ENCODE measurements at places on chromosomes 2 and 18.

- no peak for DNase-seq
These were observed 360.0 kb upstream of the KCNJ3 start for GRCh38 chr2:154338352-154338967.

GRCh38 chr2:156430236-156430979 lies 5.8 kb upstream of the GPD2 start:
- DNase-seq = no peak

GRCh38 chr18:80171054-80171872 lies 62.2 kb downstream of the ADNP2 start:
- peak; percentile 46 for DNase-seq

- peak; percentile 48 for DNase-seq
These were observed 1.8 kb downstream of the SP3 start for GRCh38 chr2:173963323-173963816.

DNA sequence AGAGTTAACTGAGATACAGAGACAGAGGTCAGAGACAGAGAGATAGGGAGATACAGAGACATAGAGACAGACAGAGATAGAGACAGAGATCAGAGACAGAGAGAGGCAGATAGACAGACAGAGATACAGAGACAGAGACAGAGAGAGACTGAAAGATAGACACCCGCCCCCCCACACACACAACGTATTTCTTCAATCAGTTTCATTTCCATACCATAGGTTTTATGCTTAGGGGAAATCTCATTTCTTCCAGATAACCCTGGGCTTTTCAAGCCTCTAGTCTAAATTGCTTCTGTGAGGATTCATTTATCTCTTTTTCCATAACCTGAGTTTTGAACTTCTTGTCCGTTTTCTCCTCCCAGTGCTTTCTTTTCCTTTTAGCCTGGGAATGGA lies 94.6 kb downstream of the CD8B2 start:
- DNase-seq = no peak

- DNase-seq = peak; percentile 14
These were observed 42.2 kb downstream of the HIBCH start for GRCh38 chr2:190277234-190278112.

DNA sequence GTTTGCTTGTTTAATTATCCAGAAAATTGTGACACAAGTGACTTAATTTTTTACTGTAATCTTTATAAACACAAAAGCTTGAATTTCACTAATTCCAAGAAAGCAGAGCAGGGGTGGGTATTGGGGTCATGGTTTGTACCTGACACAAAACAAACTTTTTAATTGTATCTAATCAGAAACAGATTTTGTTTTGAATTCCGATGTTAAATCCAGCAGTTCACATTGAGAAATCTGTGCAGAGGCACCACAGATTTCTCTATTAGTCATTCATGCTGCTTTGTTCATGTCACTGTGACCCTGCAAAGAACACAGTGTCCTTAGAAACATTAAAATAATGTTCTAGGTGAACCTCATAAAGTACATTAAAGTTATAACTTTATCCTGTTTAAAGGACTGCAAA lies 443.4 kb downstream of the NYAP2 start:
- no peak for DNase-seq

GRCh38 chr2:172922306-172922705 lies 153.3 kb upstream of the MAP3K20 start:
- DNase-seq = no peak

DNA sequence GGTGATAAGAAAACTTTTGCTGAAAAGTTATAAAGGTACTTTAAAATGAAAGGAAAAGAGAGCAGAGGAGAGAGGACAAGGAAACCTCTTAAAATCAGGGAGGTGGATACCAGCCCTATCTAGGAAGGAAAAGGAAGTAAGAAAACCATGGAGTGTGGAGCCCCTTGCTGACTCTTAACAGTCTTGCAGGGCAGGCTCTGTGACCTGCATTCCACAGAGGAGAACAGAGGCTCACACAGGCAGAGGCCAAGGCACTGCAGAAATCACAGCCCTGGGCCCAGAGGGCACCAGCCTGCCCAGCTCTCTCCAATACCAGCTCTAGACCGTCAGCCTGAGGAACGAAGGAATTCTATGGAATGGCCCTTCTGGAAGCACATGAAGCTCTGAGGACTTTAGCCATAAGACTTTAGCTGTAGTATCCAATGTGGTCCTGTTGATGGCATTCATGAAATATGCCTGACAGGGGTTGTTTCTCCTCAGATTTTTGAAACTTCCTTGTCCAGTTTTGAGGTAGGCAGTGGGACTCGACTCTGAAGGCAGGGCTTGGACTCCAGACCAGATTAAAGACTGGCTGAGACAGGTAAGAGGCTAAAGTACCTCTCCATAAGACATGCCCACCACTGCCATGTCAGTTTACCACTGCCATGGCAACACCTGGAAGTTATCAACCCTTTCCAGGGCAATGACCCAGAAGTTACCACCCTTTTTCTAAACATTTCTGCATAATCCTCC lies 216.3 kb downstream of the ANAPC1 start:
- DNase-seq = peak; percentile 29

DNA sequence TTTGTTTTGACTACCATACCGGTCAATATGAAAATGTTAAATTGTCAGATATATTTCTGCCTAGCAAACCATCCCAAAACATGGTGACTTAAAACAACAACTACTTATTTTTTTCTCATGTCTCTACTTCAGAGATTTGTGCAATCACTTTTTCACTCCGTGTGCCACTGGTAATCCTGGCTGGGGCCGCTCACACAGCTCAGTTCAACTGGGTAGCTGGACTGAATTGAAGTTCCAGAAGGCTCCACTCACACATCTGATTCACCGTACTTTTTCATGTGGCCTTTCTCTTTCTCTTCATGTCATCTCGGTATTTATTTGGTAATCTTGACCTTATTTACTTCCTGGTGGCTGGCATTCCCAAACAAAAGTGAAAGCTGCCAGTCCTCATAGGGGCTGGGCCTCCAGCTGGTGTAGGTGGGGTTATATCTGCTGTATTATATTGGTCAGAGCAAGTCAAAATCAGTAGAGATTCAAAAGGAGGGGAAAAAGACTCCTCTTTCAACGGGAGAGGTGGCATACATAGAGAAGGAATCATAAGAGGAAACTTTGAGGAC lies 513.9 kb upstream of the NXPH2 start:
- no peak for DNase-seq

DNA sequence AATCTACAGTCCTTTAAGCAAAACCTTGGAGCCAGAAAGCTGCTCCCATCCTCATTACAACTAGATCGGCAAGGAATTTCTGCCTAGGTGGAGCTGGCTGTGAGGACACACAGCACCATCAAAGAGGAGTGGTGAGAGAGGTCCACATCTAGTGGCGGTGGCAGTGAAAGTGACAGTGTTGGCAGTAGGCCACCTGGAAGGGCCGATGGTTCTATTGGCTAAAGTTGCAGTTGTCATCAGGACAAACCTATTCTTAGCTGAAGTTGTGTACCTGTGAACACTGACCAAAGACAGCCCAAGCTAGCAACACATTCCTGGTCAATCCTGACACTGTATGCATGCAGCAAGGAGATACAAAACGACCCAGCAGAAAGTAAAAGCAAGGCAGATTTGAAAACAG lies 218.1 kb upstream of the CHAC2 start:
- DNase-seq = no peak

- DNase-seq = no peak
These were observed 118.0 kb downstream of the METTL8 start for GRCh38 chr2:171315781-171316180.

DNA sequence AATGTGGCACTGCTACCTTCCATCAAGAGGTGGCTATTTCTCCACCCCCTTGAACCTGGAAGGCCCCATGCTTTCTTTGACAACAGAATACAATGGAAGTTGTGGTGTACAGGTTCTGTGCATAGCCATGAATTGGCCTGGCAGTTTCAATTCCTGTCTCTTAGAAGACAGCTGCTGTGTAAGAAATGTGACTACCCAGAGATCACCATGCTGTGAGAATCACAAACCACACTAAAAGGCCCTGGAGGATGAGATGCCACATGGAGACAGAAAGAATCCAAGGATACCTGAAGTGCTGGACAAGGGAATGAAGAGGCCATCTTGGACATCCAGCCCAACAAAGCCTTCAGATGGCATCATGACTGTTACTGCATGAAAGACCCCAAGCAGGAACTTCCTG lies 47.7 kb upstream of the EHBP1 start:
- no peak for DNase-seq

DNA sequence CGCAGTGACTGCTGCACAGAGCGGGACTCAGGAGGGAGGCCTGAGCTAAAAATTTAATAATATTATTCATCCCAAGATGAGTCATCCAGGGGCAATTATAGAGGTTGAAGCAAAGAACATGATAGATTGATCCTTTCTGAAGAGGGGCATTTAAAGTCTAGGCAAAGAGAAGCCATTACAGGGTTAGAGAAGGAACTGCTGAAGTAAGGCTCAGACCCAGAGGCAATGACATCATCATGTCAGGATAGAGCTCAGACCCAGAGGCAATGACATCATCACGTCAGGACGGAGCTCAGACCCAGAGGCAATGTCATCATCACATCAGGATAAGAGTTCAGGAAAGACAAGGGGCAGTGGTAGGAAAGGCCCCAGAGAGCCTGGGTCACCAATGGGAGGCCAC lies 184.0 kb downstream of the TMEM18 start:
- DNase-seq = no peak

- no peak for DNase-seq
These were observed 67.2 kb downstream of the CUL3 start for GRCh38 chr2:224517963-224518362.

DNA sequence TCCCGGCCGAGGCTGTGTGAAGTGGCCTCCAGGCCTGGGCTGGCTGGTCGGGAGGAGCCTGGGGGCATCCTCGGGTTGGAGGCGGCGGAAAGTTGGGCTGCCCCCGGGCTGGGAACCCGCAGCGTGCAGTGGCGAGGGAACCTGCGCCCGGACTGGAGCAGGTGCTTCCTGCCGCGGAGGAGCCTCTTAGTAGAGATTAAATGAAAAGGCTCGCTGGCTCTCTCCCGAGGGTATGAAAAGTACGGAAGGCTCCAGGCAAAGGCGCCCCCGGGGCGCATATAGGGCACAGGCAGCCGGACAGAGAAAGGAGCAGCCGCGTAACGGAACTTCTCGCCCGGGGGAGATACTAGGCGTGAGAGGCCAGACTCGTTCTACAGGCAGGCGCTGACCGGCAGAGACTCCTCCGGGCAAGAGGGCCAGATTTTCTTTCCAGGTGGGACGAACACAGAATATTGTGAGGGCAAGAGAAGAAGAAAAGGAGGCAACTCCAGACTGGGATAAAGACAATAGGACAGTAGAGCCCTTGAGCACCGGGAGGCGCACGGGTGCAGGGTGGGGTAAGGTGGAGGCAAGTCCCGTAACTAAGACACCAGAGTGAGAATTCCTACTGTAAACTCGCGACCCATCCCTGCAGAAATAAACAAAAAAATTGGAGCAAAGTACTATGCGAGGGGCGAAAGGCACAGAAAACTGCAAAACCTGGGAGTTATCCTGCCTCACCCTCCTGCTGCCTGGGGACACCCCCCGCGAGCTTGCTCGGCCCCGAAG lies 816 bp downstream of the CDH2 start:
- DNase-seq = peak; percentile 14

GRCh38 chr2:218319813-218320365 lies 27.6 kb upstream of the TMBIM1 start:
- DNase-seq = no peak

DNA sequence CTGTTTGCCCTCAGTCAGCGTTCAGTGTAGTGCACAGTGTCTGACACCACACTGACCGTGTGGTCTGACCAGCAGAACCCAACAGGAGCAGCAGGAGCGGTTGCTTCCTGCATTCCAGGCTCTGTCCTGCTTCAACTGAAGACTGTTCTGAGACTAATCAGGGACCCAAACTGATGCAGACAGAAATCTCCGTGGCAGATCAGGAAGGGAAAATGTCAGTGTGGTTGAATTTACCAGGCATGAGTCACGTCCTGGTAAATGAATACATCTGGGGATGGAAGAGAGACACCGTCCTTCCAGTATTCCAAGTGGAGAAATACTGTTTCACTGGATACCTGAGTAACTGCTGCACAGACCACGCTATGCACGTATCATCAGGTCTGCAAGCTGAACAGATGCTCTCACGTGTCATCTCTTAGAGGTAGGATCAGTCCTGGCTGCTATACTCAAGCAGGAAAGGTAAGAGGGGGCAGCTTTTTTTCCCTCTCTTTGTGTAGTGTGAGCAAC lies 223.6 kb upstream of the EPAS1 start:
- peak; percentile 91 for DNase-seq

DNA sequence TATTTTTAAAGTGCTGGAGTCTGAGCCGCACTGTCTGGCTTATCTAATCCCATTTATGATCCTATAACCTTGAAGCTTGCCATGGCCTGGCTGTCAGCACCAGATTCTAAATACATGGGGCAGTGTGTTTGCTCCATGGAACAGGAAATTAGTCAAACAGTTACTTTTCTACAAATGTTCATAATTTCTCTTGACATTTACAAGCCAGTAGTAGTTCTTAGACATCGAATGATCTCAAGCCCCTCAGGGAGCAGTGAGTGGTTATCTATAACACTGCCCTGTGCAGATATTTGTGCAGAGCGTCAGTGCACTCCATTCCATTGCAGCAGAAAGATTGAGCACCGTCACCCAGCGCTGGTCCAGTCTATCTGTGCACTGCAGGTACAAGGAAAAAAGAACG lies 205.2 kb downstream of the AGPS start:
- DNase-seq = no peak

DNA sequence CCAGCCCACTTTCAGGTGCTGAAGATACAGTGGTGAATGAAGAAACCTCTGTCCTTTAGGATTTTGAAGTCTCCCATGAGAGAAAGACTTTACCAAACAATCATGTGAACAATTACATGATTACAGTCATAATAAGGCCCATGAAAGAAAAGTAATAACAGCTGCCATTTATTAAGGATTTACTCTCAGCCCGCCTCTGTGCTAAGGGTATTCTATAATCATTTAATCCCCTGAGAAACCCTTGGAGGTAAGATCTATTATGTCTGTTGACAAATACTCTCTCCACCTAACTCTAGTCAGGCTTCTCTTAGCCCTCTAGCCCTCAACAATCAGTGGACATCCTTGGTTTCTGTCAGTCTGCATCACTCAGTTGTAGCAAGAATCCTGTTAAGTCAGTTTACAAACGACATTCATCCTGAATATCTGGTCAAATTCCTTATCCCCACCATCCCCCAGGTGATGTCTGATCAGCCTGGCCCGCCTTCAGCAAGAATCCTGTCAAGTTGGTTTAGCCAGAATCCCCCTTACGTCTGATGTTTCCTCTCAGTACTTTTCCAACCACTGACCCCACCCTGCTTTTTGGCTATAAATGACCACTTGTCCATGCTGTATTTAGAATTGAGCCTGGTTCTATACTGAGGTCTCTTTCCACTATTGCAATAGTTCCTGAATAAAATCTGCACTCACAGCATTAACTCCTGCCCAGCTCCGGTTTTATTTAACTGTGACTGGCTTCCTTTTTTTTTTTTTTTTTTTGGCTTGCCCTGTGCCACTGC lies 12.2 kb upstream of the SOCS6 start:
- no peak for DNase-seq

GRCh38 chr2:29607038-29607420 lies 314.4 kb downstream of the ALK start:
- no peak for DNase-seq

- no peak for DNase-seq
These were observed 35.2 kb downstream of the LPIN1 start for GRCh38 chr2:11781602-11782001.
